ENCODE measurements at places on chromosomes 4 and X. TPM values are rescaled to one million over a fixed set of nuclear protein-coding genes. Genes with fewer than 3 reads are reported as not detected.

Gene HTN3
- total RNA-seq: not detected

Gene SSX4B
- total RNA-seq: not detected

Gene CSAG2
- not detected for total RNA-seq

Gene ZNF718
- 36.4 TPM for total RNA-seq

Gene MAML3
- 5.2 TPM for total RNA-seq

Gene STBD1
- 0.74 TPM for total RNA-seq

Gene ENOX2
- total RNA-seq: 3.2 TPM

Gene GPRIN3
- total RNA-seq: 39.6 TPM

Gene CLDN2
- total RNA-seq: not detected

Gene AMOT
- total RNA-seq: 15.5 TPM

Gene CT83
- not detected for total RNA-seq

Gene CFAP299
- 0.74 TPM for total RNA-seq

Gene ZXDA
- 17.0 TPM for total RNA-seq

Gene TBC1D8B
- 0.49 TPM for total RNA-seq

Gene TLR2
- 1.2 TPM for total RNA-seq

Gene MAGEA12
- total RNA-seq: not detected

Gene STOX2
- 34.7 TPM for total RNA-seq

Gene UGDH
- total RNA-seq: 24.6 TPM

Gene PDGFC
- 23.4 TPM for total RNA-seq

Gene NUDT11
- total RNA-seq: 63.4 TPM

Gene SOWAHB
- total RNA-seq: 3.9 TPM

Gene TRIM75
- not detected for total RNA-seq

Gene SHROOM4
- total RNA-seq: 2.0 TPM

Gene PIR
- total RNA-seq: 2.0 TPM

Gene FGFBP2
- total RNA-seq: not detected

Gene CSN1S1
- not detected for total RNA-seq

Gene RIBC1
- 0.74 TPM for total RNA-seq

Gene PDLIM3
- total RNA-seq: 12.3 TPM

Gene GRIA2
- total RNA-seq: 264 TPM

Gene TMEM187
- 1.7 TPM for total RNA-seq

Gene SERTM2
- total RNA-seq: under 0.01 TPM

Gene CLNK
- not detected for total RNA-seq

Gene PPEF2
- total RNA-seq: under 0.01 TPM

Gene F8A2
- not detected for total RNA-seq

Gene PCDH18
- total RNA-seq: 17.9 TPM

Gene PDGFRA
- 67.9 TPM for total RNA-seq

Gene SHROOM3
- 11.8 TPM for total RNA-seq

Gene MAGEB6
- not detected for total RNA-seq

Gene KLF8
- total RNA-seq: 19.4 TPM

Gene NALF2
- total RNA-seq: 2.2 TPM

Gene GPR143
- total RNA-seq: 0.98 TPM

Gene GAGE12J
- total RNA-seq: not detected

Gene CORIN
- total RNA-seq: 0.49 TPM
